ENCODE measurements at places on chromosomes 3 and 15.

DNA sequence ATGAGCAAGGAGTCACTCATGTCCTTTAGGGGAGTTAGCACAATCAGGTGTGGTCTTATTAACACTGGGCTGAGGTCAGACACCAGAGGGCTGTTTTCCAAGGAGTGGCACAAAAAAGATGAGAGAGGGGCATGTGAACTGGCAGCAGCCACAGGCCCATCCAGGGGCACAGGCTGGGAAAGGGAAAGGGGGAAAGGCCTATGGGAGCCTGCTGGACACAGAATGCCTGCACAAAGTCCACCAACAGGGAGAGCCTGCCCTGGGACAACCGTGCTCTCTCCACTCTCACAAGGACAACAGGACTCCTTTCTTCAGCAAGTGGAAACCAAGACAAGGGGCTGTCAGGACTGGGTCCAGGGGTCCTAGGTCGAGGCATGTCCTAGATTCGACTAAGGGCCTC, 109.6 kb downstream of the ADCY5 start:
- no peak for DNase-seq

DNA sequence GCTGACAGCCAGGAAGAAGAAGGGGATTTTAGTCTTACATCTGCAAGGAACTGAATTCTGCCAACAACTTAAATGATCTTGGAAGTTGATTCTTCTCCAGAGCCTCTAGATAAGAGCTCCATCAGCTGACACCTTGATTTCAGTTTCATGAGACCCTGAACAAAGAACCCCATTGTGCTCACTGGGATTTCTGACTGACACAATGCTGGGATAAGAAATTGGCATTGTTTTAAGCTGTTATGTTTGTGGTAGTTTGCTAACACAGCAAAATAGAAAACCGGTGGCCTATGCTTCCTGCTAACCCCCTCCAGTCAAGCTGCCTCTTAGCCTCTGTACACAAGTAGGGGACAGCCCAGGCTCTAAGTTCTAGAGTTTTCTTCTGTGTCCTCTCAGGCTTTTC, 36.2 kb downstream of the MASP1 start:
- DNase-seq: no peak

- no peak for DNase-seq
These were observed 23.2 kb downstream of the PLXND1 start for GRCh38 chr3:129583289-129583688.

DNA sequence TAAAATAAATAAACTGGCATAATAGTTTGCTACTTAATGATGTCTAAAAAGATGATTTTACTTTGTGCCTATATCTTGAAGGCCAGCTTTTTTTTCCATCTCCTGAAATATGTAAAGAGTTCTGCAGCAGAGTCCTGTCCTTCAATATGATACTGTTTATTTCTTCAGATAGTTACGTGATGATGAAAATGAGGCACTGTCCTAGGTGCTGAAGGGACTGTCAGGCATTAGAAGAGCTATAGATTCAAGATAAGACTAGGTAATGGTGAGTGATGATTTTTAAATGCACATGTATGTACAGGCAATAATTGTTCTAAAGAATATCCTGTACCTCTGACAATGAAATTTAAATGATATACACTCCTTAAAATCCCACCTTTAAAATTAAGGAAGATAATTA, 326.9 kb upstream of the DNAJC19 start:
- DNase-seq: no peak

- no peak for DNase-seq
These were observed 44.2 kb upstream of the KY start for GRCh38 chr3:134694946-134695543.

DNA sequence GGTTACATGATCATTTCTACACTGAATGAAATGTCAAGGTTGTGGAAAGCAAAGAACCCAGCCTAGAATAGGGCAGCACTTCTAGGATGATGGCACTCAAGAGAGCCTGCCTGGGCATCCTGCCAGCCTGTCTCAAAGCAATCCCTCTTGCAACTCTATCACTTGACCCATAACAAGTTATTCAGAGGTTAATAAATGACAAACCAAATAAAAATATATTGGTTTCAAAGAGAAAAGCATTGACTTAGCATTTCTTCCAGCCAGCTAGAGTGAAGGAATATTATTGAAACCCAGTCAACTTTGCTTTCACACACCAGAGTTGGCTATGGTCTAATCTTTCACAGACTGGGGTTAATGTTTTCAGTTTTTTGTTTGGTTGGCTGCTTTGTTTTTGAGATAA, 214.6 kb upstream of the UBE2E2 start:
- DNase-seq: no peak

GRCh38 chr3:25144430-25144829, 283.6 kb upstream of the RARB start:
- no peak for DNase-seq

DNA sequence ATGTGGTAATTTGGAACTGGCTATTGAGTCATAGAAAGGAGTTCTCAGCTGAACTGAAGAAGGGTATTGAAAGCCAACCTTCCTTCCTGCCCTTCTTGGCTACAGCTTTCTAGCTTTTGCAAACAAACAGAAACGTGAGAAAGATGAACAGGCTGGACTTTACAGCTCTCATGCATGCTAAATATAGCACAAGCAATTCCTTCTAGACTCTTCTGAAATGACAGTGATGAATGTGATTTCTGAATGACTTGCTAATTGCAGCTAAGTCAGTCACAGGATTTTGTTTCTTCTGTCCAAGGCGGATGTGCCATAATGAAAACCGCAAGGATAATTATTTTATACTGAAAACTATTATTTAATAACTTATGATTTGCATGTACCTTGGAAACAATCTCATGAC, 36.3 kb downstream of the BCHE start:
- no peak for DNase-seq

GRCh38 chr15:26848498-26848897, 18.4 kb upstream of the GABRA5 start:
- no peak for DNase-seq

GRCh38 chr15:53522991-53523390, 236.5 kb downstream of the WDR72 start:
- DNase-seq: no peak

- DNase-seq: no peak
These were observed 17.0 kb downstream of the TMEM62 start for GRCh38 chr15:43150191-43150929.

- no peak for DNase-seq
These were observed 24.1 kb upstream of the OR5K4 start for GRCh38 chr3:98329392-98330124.

DNA sequence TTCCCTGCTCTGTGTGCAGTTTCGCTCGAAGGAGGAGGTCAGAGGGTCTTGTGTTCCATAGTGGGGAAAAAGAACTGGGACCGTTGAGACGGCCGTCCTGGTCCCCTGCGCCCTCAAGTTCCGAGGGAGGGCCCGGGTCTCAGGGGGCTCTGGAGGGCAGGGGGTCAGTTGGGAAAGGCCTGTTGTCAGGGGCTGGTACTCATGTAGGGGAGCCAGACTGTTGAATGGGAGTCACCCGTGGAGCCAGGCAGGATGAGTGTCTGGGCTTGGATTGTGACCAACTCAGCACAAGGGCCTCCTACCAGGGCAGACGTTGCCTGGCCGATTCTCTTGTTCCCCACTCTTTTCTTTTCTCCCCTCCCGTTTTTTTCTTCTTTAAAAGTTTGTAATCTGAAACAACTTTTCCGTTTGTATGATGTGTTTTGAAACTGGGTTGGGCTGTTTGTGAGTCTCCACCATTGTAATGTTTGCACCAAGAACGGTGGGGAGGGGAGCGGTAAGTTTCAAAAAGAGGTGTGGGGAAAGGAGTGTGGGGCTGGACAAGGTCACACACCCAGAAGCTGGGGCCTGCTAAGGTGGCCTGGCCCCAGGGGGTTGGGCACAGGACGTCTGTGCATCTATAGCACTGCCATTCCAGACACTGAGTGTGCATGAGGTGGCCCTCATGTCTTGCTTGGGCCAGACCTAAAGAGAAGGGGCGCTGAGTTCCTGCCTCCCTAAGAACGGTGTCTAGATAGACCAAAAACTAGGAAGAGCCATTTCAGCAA, 1.1 kb downstream of the CMTM7 start:
- DNase-seq: no peak

DNA sequence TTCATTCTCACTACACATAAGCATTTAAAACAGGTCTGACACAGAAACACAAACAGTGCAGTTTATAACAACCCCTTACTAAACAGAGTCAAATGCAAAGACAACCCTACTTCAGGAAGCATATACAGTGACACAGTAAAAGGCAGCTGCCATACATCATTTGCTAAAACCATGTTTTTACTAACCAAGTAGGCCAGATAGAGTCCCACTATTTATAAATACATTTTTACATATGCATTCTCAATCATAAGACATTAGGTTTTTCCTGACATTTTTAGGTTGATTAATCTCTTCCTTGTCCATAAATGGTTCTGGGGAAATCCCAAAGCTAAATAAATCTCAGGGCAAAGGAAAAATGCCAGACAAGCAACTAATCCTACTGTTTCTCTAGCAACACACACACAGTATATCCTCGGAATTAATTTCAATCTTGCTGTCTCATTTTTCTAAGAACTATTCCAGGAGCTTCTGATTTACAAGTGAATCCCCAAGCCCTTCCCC, 39.0 kb downstream of the CHAC1 start:
- DNase-seq: no peak

DNA sequence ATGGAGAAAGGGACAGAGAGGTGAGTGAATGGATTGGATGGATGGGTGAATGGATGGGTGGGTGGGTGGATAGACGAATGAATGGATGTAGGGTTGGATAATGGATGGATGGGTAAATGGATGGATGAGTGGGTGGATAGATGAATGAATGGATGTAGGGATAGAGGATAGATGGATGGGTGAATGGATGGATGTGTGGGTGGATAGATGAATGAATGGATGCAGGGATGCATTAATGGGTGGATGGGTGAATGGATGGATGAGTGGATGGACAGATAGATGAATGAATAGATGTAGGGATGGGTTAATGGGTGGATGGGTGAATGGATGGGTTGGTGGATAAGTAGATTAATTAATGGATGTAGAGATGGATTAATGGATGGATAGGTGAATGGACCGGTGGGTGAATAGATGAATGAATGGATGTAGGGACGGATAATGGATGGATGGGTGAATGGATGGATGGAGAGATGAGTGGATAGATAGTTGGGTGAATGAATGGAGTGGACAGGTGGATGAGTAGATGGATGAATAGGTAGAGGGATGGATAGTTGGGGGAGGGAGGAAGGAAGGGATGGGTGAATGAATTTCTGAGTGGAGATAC, 28.6 kb downstream of the CACNA2D3 start:
- DNase-seq: no peak

DNA sequence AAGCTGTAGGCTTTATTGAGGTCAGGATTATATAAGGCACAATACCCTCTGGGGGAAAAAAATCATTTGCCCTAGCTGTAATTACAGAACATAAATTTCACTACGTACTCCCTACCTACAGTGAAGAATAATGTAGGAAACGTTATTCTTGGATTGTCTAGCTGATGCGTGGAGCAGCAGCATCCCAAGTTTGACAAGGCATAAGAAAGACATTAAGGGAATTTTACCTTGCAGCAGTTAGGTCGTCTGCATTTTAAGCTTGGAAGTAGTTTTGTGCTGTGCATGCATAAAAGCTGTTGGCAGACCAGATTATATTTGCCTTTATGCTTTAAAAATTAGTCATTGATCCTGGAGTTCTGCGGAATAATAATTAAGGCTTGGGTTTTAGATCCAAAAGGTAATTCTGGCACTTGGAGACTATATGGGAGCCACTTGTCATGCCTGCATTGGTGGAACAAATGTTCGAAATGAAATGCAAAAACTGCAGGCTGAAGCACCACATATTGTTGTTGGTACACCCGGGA, 2.2 kb downstream of the EIF4A2 start:
- DNase-seq: no peak

DNA sequence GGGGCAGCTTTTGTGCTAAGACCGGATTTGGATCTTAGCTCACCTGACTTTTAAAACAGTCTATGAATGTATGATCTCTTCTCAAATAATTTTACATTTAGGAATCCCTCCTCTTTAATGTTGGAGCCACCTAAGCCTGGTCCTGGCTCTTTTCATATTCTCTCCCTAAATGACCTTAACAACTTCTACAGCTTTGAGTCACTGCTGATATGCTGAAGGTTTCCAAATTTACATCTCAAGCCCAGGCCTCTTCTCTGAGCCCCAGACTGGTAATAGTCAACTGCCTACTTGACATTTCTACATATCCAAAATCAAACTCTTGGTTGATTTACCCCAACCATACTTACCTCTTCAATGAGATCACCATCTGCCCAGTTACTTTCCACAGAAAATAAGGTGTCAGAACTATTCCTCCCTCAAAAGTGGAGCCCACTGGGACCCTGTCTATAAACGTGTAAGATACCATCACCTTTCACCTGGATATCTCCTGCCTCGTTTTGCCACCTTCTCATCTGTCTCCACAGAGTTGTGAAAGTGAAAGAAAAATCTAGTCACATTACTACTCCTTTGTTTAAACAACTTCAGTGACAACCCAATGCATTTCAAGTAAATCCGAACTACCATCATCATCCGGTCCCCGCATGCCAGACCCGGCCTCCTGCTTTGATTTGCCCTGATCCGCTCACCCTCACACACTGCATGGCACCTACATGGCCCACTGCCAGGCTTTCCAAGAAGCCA, 48.8 kb downstream of the UBP1 start:
- no peak for DNase-seq

DNA sequence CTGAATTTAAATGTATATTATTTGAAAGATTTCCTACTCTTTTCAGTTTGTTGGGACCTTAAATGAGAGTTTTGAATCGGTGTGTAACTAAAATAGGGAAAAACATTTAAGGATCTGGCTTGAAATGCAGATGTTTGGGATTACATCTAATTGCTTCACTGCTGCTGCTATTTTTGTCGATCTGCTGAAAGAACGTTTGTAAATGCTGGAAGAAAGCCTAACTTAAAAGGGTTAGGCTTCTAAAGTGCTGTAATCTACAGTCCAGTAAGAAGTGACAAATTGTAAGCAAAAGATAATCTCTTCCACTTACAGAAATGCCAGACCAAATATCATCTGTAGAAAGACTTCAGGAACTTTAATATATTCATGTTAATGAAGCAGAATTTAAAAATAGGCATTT, 691.6 kb downstream of the ZNF385D start:
- DNase-seq: no peak

DNA sequence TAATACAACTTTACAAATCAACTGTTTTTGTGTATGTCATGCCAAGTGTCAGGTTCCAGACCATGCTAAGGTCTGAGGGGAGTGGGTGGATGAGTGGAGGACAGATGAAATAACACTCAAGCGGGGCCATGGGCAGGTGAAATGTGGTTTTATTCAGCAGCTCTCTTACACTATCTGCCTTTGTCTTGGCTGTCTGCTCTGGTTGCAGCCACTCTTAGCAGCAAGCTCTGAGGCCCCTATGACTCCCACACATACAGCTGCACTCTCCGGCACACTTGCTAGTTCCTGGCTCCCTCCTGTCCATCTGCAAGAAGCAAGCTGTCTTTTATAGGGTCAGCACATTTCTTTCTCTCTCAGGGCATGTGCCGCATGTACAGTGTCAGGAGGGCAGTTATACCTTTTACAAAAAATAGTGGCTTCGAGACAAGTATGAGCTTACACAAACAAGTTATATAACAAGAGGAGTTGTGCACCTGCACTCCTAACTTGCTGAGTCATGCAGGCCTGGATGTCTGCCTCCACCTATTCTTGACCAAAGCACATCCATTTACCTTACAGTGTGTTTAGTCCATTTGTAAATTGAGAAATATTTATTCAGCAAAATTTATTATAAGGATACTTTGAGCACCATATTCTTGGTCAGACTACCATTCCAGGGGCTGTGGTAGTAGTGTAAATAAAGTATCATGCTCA, 683.7 kb upstream of the CBLB start:
- no peak for DNase-seq

- DNase-seq: no peak
These were observed 33.4 kb upstream of the PLAAT1 start for GRCh38 chr3:193207290-193208273.

Measured in activated CD8-positive, alpha-beta memory T cell treated with anti-CD3 and anti-CD28 coated beads for 48 hours (primary cell).